ENCODE measurements at places on chromosomes 1 and 21. TPM values are rescaled to one million over a fixed set of nuclear protein-coding genes. Genes with fewer than 3 reads are reported as not detected.

- peaks cover 4% of the 10 kb centered on the region for H3K4me1 ChIP-seq
- H3K27me3 ChIP-seq, result no peaks in the 10 kb centered on the region
- no peak for DNase-seq
- no peak overlapping the region for H3K27ac ChIP-seq
- no peaks in the 10 kb centered on the region for H3K36me3 ChIP-seq
Measured at GRCh38 chr1:180136331-180136967, 18.2 kb upstream of the QSOX1 start.

Gene FAM72C
- total RNA-seq, result not detected

Gene TDRD5
- total RNA-seq, result 0.17 TPM

- no peak overlapping the region for H3K27ac ChIP-seq
- H3K36me3 ChIP-seq, result peaks cover 44% of the 10 kb centered on the region
- peaks cover 33% of the 10 kb centered on the region for H3K4me1 ChIP-seq
- no peaks in the 10 kb centered on the region for H3K27me3 ChIP-seq
- DNase-seq, result no peak
- no peak overlapping the region for H3K4me3 ChIP-seq
Measured at GRCh38 chr1:88982055-88982454, 10.4 kb downstream of the KYAT3 start.

DNA sequence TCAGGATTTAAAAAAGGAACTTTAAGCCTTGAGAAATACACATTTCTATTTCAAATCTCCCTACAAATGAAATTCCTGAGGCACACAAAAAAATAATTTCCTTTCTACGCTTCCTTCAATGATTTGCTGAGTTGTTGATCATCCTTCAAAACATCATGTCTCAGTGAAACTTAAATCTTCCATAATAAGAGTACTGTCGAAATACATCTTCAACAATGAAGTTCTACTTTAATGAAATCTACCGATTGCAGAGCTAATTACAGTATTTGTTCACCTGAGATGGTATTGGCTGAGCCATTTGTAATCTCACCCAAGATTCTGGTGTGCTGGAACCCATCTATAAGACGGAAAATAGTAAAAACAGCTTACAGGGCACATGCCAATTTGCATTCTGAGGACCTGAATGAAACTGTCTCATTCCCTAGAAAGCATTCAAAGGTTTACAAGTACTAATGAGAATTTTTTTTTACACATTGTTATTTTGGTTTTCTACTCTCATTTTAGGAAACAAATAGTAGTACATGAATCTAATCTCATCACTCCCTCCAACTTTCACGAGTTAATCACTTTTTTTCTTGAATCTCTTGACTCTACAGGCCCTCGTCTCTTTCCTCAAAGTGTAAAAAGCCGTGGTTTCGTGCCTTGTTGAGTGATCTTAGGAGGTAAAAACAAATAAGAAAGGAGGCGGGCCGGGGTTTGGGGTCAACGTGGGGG lies 1.1 kb downstream of the CHML start:
- peak overlapping the region; percentile 82 for H3K4me3 ChIP-seq
- H3K27ac ChIP-seq, result peak overlapping the region; percentile 87
- DNase-seq, result no peak
- H3K4me1 ChIP-seq, result peaks cover 16% of the 10 kb centered on the region
- peaks cover 3% of the 10 kb centered on the region for H3K36me3 ChIP-seq
- no peaks in the 10 kb centered on the region for H3K27me3 ChIP-seq

Gene SORT1
- total RNA-seq, result 183 TPM

Gene NUF2
- 0.64 TPM for total RNA-seq

Gene NAXE
- total RNA-seq, result 69.2 TPM

- H3K27ac ChIP-seq, result no peak overlapping the region
- H3K36me3 ChIP-seq, result no peaks in the 10 kb centered on the region
- H3K27me3 ChIP-seq, result no peaks in the 10 kb centered on the region
- H3K4me3 ChIP-seq, result no peak overlapping the region
- no peaks in the 10 kb centered on the region for H3K4me1 ChIP-seq
Measured at GRCh38 chr1:230458509-230458908, 32.4 kb upstream of the PGBD5 start.

Gene SLAMF8
- 34.6 TPM for total RNA-seq

Gene KDF1
- 10.5 TPM for total RNA-seq

Gene PRAMEF8
- total RNA-seq, result not detected

Gene NTMT2
- total RNA-seq, result not detected

DNA sequence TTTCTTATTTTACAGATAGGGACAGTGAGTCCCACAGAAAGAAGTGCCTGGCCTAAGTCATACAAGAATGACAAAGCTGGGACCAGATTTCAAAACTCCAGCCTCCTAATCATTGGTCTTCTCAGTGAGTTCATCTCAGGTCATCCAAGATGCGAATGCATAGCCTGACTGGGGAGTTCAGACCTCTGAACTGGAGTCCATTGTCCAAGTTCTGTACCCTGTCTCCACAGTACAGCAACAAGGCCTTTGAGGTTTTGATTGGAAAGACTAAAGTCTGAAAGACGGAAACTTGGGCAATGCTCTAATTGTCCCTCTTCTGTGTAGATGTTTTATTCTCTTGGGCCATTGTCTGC lies 62.0 kb downstream of the TNN start:
- H3K36me3 ChIP-seq, result no peaks in the 10 kb centered on the region
- H3K27ac ChIP-seq, result peak overlapping the region; percentile 78
- peaks cover 44% of the 10 kb centered on the region for H3K4me1 ChIP-seq
- no peak overlapping the region for H3K4me3 ChIP-seq
- no peak for DNase-seq
- no peaks in the 10 kb centered on the region for H3K27me3 ChIP-seq

Gene HCRTR1
- total RNA-seq, result not detected

Gene VANGL2
- 6.3 TPM for total RNA-seq

DNA sequence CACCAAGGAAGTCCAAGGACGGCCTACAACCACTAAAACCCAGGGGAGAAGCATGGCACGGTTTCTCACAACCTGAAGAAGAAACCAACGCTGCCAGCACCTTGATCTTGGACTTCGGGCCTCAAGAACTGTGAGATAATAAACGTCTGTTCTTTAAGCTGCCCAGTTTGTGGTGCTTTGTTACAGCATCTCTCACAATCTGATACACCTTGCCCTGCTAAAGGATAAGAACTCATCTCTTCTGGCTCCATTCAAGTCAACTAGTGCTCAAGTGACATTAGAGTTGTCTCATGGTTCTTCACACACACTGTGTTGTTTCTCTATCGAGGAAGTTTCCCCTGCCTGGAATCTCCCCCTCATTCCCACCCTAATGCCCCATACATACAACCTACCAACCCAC lies 314.4 kb upstream of the RUNX1 start:
- H3K27ac ChIP-seq, result no peak overlapping the region
- H3K4me1 ChIP-seq, result no peaks in the 10 kb centered on the region
- H3K4me3 ChIP-seq, result no peak overlapping the region
- no peak for DNase-seq
- H3K27me3 ChIP-seq, result no peaks in the 10 kb centered on the region

- no peaks in the 10 kb centered on the region for H3K36me3 ChIP-seq
- H3K27me3 ChIP-seq, result no peaks in the 10 kb centered on the region
- H3K27ac ChIP-seq, result no peak overlapping the region
- no peak overlapping the region for H3K4me3 ChIP-seq
- H3K4me1 ChIP-seq, result peaks cover 7% of the 10 kb centered on the region
Measured at GRCh38 chr1:40309374-40310128, 7.5 kb downstream of the COL9A2 start.

DNA sequence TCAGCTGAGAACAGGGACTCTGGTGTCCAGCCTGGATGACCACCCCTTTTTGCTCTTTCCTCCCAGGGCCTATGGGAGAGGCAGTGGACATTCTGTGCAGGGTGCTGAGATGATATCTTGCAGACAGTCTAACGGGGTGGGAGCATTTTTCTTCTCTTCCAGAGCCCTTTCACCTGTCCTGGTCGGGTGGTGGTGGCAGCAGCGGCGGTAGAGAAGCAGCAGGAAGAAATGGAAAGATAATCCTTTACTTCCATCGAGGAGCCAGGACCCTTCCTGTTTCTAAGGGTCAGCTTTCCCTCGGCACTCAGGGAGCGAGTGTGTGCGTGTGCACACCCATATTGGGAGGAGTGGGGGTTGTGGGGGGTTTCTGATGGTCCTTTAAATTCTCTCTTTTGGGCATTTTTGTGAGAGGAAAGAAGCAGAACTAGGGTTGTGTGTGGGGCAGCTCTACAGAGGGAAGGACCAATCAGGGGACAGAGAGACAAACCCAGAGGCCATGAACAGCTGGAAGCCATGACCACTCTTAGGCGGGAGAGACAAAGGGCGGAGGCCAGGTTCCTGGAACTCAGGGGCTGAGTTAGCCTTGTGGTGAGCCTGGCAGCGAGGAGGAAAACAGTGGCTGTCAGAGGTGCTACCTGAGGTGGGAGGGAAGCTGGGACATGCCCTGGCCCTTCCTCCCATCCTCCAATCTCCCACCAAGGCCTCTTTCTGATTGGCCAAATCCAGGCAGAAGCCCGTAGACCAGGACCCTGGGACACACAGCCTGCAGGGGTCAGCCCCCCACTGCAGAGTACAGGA lies 31.2 kb upstream of the CSF3R start:
- no peaks in the 10 kb centered on the region for H3K36me3 ChIP-seq
- H3K4me3 ChIP-seq, result no peak overlapping the region
- H3K4me1 ChIP-seq, result no peaks in the 10 kb centered on the region
- peak; percentile 31 for DNase-seq
- H3K27me3 ChIP-seq, result no peaks in the 10 kb centered on the region

GRCh38 chr1:155499953-155500639 lies 62.5 kb downstream of the ASH1L start:
- no peak for DNase-seq
- no peaks in the 10 kb centered on the region for H3K27me3 ChIP-seq
- no peak overlapping the region for H3K4me3 ChIP-seq
- peaks cover 12% of the 10 kb centered on the region for H3K4me1 ChIP-seq
- no peaks in the 10 kb centered on the region for H3K36me3 ChIP-seq
- no peak overlapping the region for H3K27ac ChIP-seq

GRCh38 chr1:97433094-97433823 lies 487.6 kb downstream of the DPYD start:
- no peaks in the 10 kb centered on the region for H3K27me3 ChIP-seq
- no peak for DNase-seq
- H3K36me3 ChIP-seq, result no peaks in the 10 kb centered on the region
- no peaks in the 10 kb centered on the region for H3K4me1 ChIP-seq
- no peak overlapping the region for H3K4me3 ChIP-seq

GRCh38 chr1:173871091-173871490 lies 2.9 kb downstream of the ZBTB37 start:
- H3K36me3 ChIP-seq, result peaks cover 29% of the 10 kb centered on the region
- no peaks in the 10 kb centered on the region for H3K27me3 ChIP-seq
- no peak overlapping the region for H3K4me3 ChIP-seq
- H3K27ac ChIP-seq, result peak overlapping the region; percentile 96
- H3K4me1 ChIP-seq, result peaks cover 33% of the 10 kb centered on the region
- DNase-seq, result no peak

GRCh38 chr1:82517586-82517985 lies 716.9 kb downstream of the ADGRL2 start:
- H3K27me3 ChIP-seq, result no peaks in the 10 kb centered on the region
- H3K36me3 ChIP-seq, result no peaks in the 10 kb centered on the region
- DNase-seq, result no peak
- H3K4me1 ChIP-seq, result no peaks in the 10 kb centered on the region

DNA sequence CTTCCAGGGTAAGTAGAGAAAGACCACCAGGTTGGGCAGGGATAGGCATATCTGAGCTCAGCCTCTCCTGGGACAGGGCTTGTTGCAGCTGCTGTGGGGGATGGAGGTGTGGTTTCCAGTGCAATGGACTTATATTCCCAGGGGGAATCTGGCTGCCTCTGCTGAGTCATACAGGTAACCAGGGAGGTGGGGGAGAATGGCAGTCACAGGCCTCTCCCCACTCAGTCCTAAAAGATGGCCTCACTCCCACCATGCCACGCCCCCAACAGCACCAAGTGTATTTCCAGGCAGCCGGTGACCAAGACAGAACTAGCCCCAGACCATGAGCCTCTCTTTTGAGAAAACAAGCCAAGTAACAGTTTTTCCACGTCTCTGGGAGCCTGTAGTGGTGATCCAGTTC lies 1240.7 kb downstream of the BRINP3 start:
- no peaks in the 10 kb centered on the region for H3K36me3 ChIP-seq
- no peaks in the 10 kb centered on the region for H3K4me1 ChIP-seq
- no peak overlapping the region for H3K4me3 ChIP-seq
- no peak for DNase-seq

Gene CACYBP
- 70.2 TPM for total RNA-seq

DNA sequence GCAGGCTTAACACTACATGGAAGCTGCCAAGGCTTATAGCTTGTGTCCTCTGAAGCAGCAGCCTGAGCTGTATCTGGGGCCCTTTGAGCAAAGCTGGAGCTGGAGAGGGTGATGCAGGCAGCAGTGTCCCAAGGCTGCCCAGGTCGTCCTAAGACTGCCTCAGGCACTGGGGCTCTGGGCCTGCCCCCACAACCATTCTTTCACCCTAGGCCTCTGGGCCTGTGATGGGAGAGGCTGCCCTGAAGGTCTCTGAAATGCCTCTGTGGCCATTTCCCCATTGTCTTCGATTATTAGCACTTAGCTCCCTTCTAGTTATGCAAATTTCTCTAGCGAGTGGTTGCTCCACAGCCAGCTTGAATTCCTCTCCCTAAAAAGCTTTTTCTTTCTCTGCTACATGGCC lies 142.0 kb downstream of the LRIG2 start:
- H3K27ac ChIP-seq, result no peak overlapping the region
- H3K36me3 ChIP-seq, result no peaks in the 10 kb centered on the region
- H3K4me1 ChIP-seq, result no peaks in the 10 kb centered on the region
- DNase-seq, result no peak
- no peak overlapping the region for H3K4me3 ChIP-seq

Gene LRRC53
- total RNA-seq, result not detected

- peak; percentile 53 for DNase-seq
- peaks cover 10% of the 10 kb centered on the region for H3K36me3 ChIP-seq
- no peak overlapping the region for H3K27ac ChIP-seq
Measured at GRCh38 chr1:227775841-227776240, 39.6 kb upstream of the PRSS38 start.

GRCh38 chr1:244955661-244956060 lies 91.3 kb upstream of the HNRNPU start:
- H3K36me3 ChIP-seq, result no peaks in the 10 kb centered on the region
- DNase-seq, result no peak
- H3K27ac ChIP-seq, result no peak overlapping the region
- no peak overlapping the region for H3K4me3 ChIP-seq

- H3K36me3 ChIP-seq, result no peaks in the 10 kb centered on the region
- H3K27ac ChIP-seq, result no peak overlapping the region
- DNase-seq, result no peak
- no peak overlapping the region for H3K4me3 ChIP-seq
Measured at GRCh38 chr21:36554411-36555157, 74.7 kb upstream of the CLDN14 start.

- H3K27ac ChIP-seq, result no peak overlapping the region
- H3K36me3 ChIP-seq, result no peaks in the 10 kb centered on the region
- no peak for DNase-seq
Measured at GRCh38 chr1:87575528-87575927, 246.8 kb downstream of the LMO4 start.

All from upper lobe of right lung (tissue), 1 donor.